T-helper 9 cell (primary cell): ENCODE measurements at places on chromosomes 2 and 18.

DNA sequence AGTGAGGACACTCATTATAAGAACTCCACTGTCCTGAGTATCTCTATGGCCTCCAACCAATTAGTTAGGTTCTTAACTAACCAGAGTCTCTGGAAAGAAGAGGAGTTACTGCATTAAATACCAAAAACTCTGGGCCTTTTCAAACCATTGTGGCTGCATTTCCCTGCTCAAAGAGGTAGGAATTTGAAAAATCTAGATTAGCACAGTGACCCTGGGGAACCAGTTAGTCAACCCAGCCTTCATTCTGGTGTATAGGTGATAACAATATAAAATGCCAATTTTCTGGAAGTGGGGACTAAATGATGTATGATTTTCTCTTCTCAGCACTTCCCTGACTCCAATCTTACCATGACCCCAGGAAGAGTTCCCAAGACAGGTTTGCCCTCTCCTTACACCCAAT, 287.8 kb upstream of the SETBP1 start:
- no peak for DNase-seq

- DNase-seq: no peak
Observed at GRCh38 chr2:152432206-152432653, 97.3 kb downstream of the FMNL2 start.

- DNase-seq: no peak
Observed at GRCh38 chr18:79789091-79789891, 8.4 kb upstream of the KCNG2 start.

DNA sequence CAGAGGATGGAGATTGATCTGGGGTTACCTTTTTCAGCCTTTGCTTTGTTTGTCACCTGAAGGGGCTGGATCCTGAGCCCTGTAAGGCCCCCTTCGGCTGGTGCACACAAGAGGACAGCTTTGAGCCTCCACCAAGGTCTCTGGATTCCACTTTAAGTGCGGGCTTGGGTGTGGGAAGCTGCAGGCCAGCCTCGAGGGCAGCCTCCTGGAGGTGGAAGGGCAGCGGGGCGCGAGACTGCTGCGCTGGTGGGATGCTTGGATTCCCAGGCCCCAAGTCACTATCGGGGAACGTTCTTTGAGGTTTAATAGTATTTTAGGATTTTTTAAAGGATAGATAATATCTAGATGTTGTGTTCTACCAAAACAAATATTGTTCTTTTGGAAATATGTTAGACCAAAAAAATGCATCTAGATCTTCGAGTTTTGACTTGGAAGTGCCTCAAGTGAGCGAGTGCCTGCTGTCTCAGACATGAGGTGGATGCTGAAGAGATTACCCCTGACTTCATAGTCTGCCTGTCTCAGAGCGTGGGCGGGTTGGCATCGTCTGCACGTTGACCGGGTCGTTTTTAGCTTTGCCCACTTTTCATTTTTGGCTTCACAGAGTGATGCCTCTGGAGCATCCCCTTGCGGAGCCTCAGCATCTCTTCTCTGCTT, 113.8 kb downstream of the AGAP1 start:
- no peak for DNase-seq

DNA sequence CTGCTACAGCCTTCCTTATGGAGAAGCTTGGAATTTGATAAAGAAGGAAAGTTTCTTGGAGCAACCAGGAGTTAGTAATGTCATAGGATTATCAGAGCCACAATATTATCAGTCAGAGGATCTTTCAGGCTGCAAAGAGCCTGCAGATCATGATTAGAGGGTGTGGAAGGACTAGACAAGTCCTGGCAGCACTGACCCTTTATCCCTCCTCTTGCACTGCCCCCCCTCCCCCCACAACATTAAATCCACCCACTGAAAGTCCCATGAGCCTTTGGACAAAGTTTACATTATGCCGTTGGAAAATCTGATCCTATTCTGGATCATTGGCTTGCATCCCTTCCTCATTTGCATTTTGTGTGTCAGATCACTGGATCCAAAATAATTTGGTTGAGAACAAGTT, 18.7 kb upstream of the IMPA2 start:
- DNase-seq: no peak

GRCh38 chr2:126307740-126308139, 348.2 kb upstream of the GYPC start:
- DNase-seq: no peak

GRCh38 chr18:22742409-22742808, 190.7 kb upstream of the RBBP8 start:
- DNase-seq: no peak

GRCh38 chr2:174445248-174445647, 41.6 kb downstream of the GPR155 start:
- no peak for DNase-seq
